ENCODE measurements at places on chromosomes 6 and 20. TPM values are rescaled to one million over a fixed set of nuclear protein-coding genes. Genes with fewer than 3 reads are reported as not detected.

TNXB gene
- 8.6 TPM for total RNA-seq

ABT1 gene
- 31.7 TPM for total RNA-seq

RIPPLY2 gene
- total RNA-seq, result not detected

HNF4A gene
- not detected for total RNA-seq

LPA gene
- total RNA-seq, result not detected

PBOV1 gene
- not detected for total RNA-seq

GPX6 gene
- not detected for total RNA-seq

SYCP2L gene
- total RNA-seq, result 0.31 TPM

SAMD3 gene
- total RNA-seq, result 52.6 TPM

OTOR gene
- not detected for total RNA-seq

BMP5 gene
- not detected for total RNA-seq

FYN gene
- total RNA-seq, result 409 TPM

NNAT gene
- total RNA-seq, result not detected
